ENCODE measurements at places on chromosomes 6 and 20.
A peak's percentile ranks its signal among the peaks of the same experiment; 100 is the strongest.

GRCh38 chr20:969868-970267 lies 32.2 kb downstream of the RSPO4 start:
- DNase-seq: no peak

DNA sequence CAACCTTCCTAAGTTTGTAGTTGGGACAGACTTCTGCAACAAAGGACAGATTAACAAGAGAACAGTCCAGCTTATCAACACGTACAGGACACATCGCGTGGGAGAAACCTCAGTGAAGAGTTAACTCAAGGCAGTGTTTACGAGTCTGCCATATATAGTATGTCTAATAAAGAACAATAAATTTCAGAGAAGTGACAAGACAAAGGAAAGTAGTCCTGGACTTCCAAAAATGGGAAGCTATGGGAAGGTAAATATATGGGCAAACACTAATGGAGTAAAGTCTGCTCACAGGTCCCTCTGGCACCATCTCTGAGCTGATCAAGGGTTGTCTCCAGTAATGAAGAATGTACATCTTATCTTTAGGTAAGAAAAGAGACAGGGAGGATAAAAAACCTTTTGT lies 34.9 kb downstream of the GCM1 start:
- DNase-seq: no peak

DNA sequence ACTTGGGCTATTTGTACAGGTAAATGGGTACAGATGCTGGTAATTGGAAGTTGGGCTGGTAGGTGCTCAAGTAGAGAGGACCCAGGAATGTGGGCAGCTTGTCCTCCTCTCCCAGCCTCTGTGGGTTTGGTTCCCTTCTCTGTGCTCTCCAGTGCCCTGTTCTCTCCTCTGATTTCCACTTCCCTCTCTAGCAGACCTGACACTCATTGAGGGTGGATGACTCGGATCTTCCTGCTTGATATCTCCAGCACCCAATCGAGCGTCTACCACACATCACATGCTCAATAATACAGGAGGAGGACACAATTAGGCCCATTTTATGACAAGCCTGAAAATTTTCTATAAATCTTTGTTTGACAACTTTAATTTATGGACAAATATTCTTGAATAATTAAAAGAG lies 23.7 kb downstream of the CST1 start:
- DNase-seq: no peak

DNA sequence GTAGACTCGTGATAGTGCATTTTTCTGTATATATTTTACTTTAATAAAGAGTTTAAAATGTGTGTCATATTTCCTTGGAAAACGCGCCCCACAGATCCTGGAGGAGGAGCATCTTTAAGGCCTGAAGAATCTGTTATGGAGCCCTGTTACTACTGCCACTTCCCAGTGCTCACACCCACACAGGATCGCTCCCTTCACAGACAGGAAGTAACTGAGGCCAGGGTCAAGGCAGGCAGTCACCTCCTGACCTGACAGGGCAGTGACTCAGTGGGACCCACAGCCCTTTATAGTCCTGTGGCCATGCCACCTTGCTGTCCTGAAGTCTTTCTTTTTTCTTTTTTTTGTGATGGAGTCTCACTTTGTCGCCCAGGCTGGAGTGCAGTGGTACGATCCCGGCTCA lies 9.0 kb downstream of the RRBP1 start:
- DNase-seq: no peak

- no peak for DNase-seq
Observed at GRCh38 chr6:7636151-7636550, 46.2 kb downstream of the SNRNP48 start.

DNA sequence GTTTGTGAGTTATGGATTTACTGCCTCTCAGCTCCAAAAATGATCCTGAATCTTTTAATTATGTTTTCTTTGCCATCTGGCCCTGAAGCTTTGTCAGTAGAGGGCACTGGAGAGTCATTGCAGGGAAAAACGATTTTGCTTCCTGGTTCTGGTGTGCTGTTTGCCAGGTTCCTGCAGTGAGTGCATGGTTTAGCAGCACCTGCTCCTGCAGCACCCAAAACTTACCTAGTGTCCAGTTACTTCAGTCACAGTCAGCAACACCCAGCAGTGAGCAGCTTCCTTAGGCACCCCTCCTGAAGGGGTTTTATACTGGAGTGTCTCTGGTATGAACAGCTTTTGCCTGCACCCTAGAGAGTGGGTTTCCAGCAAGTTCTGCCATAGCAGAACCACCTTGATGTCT lies 6.0 kb upstream of the TRIM26 start:
- no peak for DNase-seq

DNA sequence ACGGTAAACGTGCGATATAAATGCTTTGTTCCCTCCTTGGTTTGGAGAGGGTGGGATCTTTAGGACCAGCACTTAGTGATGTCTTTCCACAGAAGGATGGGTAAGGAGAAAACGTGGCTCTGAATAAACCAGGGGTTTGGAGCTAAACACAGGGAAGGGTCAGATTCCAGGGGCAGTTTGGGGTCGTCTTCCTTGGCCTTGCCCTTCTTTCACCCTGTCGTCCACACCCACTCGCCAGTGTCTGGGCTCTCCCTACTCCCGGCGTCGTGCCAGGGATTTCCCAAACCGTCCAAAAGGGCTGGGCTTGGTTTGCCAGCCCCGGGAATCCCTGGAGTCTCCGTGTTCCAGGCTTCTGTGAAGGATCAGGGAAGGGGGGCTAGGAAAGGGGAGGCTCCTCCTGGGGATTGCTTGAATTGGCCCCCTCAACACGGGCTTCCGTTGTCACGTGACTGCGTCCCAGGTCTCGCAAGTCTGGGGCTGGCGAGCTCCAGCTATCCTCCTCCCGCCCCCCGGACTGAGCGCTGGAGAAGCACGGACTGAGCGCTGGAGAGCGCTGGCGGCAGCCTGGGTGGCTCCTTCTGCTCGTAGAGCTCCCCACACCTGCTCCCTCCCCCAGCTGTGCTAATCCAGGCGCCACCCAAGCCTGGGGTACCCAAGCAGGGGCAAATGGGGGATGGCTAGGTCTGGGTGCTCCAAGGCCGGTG lies 9.4 kb upstream of the ARMC12 start:
- DNase-seq: peak; percentile 87

DNA sequence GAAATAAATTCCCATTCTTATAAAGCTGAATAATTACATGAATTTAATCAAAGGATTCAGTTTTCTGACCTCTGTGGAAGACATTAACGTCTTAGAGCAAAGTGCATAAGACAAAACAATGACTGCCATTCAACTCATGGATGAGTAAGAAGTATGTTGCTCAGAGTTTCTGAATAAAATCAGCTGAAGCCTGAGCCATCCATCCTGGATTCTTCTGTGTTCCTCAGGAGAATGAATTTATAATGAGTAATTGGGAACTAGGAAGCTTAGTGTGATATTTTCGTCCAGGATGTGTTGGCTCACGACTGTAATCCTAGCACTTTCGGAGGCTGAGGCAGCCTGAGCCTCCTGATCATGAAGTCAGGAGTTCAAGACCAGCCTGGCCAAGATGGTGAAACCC lies 62.8 kb downstream of the PERP start:
- DNase-seq: no peak

DNA sequence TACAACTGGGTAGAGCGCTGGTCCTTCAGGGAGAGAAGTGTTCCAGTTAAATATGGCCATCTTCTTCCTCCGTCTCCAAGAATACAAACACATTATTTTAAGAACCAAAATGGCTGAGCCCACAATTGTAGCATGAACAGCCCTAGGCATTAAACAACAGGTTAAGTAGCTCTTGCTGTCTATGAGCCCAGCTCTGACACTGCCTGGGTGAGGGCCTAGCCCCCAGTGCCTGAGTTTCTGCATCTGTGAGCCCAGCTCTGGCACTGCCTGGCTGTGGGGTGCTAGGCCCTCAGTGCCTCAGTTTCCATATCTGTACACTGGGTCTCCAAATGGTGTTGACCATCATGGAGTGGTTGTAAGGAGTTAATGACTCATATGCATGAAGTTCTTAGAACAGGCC lies 24.8 kb upstream of the DACT2 start:
- no peak for DNase-seq

GRCh38 chr6:144797881-144798589 lies 512.9 kb downstream of the UTRN start:
- DNase-seq: no peak

DNA sequence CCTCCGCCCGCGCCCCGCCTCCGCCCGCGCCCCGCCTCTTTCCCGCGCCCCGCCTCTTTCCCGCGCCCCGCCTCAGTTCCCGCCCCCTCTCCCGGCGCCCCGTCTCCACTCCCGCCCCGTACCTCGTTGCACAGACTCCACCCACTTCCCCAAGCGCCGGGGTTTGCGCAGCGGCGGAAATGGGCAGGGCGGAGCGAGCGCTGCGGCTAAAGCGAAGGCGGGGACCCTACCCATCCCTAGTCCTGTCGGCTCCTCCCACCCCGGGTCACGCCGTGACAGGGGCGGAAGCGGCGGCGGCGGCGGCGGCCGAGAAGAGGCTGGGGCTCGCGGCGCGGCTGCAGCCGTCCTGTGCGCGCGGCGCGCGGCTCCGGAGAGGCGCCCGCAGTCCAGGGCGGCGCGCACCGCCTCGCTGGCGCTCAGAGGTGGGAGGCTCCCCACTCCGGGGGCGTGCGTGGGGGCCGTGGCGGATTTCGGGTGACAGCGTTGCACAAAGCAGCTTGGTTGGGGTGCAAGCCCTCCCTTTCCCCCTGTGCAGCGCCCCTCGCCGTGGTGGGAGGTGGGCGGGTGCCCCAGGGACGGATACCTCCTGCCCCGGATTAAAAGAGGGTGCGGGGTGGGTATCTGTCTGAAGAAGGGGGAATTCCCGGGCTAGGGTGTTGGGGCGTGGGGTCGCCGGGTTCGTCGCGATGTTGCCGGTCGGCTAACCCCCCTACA lies at the start of gene KDM1B:
Gene KDM1B (plus strand): TSS at position 273 of the 714 bp plus-strand sequence. CDS start 4,474 bp downstream, outside the sequence.
- DNase-seq: peak; percentile 99

- DNase-seq: no peak
Observed at GRCh38 chr6:7406743-7407142, 17.1 kb downstream of the RIOK1 start.

- DNase-seq: no peak
Observed at GRCh38 chr6:157908369-157909281, 73.0 kb upstream of the SYNJ2 start.

- no peak for DNase-seq
Observed at GRCh38 chr20:49505518-49505917, 23.1 kb upstream of the KCNB1 start.

DNA sequence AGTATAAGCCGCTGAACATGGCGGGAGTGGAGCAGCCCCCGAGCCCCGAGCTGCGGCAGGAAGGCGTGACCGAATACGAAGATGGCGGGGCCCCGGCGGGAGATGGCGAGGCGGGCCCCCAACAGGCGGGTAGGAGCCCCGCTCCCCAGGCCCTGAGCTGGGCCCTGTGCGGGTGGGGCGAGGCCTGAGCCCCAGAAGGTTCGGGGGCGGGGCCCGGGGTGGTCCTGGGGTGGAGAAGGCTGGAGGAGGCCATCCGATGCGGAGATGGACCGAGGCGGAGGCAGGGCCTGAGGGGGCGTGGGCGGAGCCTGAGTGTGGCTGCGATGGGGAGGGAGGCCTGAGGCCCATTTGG lies 7.1 kb downstream of the L3MBTL1 start:
- DNase-seq: no peak

DNA sequence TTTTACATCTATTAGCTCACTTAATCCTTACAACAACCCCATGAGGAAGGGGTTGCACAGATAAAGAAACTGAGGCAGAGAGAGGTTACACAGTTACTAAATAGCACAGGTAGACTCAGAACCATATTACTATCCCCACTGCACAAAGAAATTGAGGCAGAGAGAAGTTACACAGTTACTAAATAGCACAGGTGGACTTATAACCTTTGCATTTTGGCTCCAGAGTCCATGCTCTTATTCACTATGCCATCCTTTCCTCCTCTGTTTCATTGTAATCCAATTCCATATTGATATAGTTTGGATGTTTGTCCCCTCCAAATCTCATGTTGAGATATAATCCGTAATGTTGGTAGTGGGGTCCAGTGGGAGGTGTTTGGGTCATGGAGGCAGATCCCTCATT lies 3.5 kb downstream of the TDP2 start:
- no peak for DNase-seq

- no peak for DNase-seq
Observed at GRCh38 chr20:47370850-47371782, 14.6 kb upstream of the ZMYND8 start.

GRCh38 chr20:47531458-47531857 lies 29.8 kb downstream of the NCOA3 start:
- no peak for DNase-seq
